Sciatic nerve (tissue), 2 donors: ENCODE measurements at places on chromosomes 16 and 17.

GRCh38 chr16:88317613-88317965 is 65.2 kb upstream of the ZNF469 start:
- DNase-seq: no peak

- DNase-seq: no peak
Measured at GRCh38 chr17:41972571-41973407, 6.2 kb downstream of the CNP start.

GRCh38 chr17:72962106-72962505 is 130.4 kb downstream of the SLC39A11 start:
- DNase-seq: no peak

GRCh38 chr16:83912519-83913244 is 13.8 kb downstream of the MLYCD start:
- no peak for DNase-seq

- DNase-seq: no peak
Measured at GRCh38 chr17:62658136-62658920, 30.9 kb downstream of the MRC2 start.

DNA sequence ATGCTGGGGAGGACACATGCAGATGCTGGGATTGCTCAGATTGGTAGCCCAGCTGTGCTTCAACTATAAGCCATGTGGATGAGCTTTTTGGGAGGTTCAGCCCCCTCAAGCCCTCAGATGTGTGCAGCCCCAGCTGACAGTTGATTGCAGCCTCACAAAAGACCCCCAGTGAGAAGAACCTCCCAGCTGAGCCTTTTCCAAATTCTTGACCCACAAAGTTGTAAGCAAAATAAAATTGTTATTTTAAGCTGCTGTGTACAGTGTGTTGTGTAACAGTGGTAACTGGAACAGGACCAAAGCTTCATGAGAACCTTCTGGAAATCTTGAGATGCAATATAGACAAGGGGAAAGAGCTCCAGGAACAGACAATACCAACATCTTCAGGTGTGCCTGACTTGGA is 156.8 kb upstream of the IRX3 start:
- DNase-seq: no peak

DNA sequence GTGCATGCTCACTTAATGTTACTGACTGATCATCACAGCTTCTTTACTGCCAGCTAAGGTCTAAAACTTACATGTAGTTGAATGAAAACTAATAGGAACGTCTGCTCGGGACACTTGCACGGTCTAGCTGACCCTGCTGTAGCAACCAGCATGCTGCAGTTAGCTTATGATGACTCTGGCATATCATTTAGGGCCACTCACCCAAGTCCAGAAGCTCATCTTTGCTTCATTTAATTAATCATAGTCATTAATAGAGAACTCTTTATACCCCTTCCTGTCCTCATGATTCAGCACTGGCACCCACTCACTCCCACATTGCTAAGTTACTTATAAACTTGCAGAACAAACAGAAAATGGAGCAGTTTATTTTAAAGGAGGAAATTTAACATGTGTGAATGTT is 136.3 kb downstream of the NLK start:
- no peak for DNase-seq

GRCh38 chr16:66847533-66848067 is 3.4 kb downstream of the CA7 start:
- DNase-seq: no peak

DNA sequence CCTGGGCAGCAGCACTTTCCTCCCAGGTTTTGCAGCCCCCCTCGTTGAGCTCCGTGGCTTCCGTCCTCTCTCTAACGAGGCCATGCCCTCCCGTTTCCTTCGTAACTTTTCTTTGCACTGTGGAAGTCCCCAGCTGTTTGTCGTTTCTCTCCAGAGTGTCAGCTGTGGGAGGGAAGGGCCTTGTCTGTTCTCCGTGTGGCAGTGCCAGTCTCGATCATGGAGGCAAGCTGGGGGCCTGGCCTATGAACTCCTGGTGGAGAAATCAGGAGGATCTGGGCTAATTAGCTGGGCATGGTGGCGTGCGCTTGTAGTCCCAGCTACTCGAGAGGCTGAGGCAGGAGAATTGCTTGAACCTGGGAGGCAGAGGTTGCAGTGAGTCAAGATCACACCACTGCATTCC is 28.3 kb downstream of the TBCD start:
- no peak for DNase-seq

DNA sequence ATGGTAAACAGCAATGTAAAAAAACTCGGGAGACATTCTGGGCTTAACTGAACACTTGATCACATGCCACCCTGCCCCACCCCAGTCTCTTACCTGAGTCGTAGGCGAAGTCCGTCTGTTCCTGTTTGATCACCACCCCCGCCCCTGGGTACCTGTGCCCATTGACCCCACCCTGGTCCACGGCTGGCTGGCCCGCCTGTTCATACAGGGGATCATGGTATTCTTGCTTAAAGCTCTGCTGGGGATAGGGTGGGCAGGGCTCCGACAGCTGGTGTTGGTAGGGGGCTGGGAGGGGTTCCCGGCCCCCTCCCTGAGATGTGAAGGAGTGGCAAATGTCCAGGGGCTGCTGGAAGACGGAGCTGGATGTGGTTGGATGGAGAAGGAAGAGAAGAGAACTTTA is 13.6 kb downstream of the ETV4 start:
- no peak for DNase-seq

DNA sequence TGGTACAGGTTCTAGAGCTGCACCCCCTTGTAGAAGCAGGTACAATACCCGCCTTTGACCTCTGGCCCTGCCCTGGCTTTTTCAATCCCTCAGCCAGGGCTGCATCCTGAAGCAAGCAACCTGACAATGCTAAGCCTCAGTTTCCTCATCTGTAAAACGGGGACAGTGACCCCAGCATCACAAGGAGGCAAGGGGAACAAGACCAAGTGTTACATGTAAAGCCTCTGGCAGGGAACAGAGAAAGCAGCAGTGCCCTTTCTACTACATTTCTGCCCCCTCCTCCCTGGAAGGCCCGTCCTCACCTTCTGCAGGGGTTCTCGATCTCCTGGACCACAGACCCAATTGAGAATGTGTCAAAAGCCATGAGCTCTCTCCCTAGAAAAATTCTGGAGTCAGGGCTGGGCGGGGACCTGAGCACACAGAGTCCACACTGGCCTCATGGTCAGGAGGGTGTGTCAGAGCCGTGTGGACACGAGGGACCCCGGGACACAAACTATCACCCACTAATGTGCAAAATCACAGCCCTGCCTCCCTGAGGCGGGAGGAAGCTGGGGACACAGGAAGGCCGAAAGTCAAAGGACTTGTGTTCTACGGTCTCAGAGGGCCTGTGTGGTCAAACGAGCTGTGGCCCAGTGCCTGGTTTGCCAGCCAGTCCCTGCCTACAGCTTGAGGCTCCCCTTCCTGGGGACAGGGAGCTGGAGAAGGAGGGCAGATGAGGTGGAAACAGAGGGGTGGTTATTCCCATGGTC is 27.5 kb downstream of the LRRC75A start:
- DNase-seq: no peak

GRCh38 chr17:81667754-81668153 is 1.2 kb downstream of the CCDC137 start:
- no peak for DNase-seq

GRCh38 chr17:74922694-74923537 is at the start of gene USH1G:
Gene USH1G (minus strand): TSS chr17:74923255. CDS start chr17:74923073, 182 bp downstream.
- DNase-seq: no peak

DNA sequence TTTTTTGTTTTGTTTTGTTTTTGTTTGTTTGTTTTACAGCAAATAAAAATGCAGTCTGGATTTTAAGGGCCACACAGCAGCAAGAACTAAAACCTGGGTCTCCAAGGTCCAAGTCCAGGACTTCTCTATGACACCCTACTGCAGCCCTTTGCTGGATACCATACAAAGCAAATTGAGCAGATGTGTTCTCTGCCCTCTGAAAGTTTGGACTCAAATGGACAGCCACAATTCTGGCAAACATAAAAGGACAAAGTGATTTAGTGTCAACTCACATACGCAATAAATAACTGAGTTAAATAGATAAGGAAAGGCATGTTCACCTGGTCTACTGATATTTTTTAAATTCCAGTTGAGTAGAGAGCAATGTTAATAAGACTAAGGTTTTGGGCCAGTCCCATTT is 7.7 kb upstream of the ZNF652 start:
- DNase-seq: no peak

- no peak for DNase-seq
Measured at GRCh38 chr17:41653892-41654677, 29.7 kb upstream of the KRT17 start.

DNA sequence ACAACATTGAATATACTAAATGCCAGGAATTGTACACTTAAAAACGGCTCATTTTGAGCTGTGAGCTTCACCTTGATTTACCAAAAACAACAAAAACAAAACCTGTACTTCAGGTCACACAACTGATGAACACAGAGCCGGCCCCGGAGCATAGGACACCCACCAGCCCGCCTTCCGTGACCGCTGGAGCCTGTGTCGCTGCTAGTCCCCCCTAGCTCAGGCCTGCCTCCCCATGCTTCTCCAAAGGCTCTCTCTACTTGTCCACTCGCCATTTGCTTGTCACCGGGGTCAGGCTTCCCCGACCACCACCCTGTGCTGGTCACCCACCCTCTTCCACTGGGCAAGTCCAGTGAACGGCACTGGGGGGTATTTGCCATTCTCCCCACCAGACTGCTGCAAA is 113.8 kb upstream of the TNRC6C start:
- DNase-seq: peak; percentile 47

DNA sequence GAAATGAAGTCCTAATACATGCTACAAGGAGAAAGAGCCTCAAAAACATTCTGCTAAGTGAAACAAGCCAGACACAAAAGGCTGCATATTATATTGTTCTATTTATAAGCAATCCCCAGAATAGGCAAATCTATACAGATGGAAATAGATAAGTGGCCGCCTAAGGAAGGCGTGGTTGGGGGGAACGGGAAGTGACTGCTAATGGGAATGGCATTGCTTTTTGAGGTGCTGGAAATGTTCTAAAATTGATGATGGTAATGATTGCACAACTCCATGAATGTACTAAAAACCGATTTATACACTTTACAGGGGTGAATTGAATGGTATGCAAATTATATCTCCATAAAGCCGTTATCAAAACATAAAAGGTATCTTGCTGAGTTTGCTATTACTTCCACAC is 67.7 kb downstream of the GAS7 start:
- DNase-seq: no peak

- DNase-seq: no peak
Measured at GRCh38 chr16:58243528-58244004, 45.7 kb upstream of the CSNK2A2 start.

DNA sequence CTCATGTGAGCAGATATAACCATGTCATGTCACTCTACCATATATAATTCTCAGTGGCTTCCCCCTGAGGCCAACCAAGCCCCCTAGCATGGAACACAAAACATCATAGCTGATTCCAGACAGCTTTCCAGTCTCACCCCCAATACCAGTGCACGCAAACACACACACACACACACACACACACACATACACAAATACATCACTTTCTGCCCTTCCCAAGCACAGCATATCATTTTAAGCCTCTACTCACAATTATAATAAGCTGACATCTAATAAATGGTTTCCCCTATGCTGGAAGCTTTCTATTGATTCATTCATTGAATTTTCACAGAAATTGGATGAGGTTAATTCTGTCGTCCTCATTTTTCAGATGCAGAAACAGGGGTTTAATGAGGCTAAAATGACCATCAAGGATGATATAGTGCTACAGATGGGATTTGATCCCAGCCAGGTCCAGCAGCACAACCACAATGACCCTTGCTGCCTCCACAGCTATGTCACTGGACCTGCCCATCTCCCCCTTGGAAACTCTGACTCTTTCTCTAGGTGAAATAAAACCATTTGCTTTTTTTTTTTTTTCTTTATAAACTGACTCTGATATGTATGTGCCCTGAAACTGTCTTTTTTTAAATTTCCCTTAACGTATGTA is 131.1 kb downstream of the TMEM114 start:
- no peak for DNase-seq

DNA sequence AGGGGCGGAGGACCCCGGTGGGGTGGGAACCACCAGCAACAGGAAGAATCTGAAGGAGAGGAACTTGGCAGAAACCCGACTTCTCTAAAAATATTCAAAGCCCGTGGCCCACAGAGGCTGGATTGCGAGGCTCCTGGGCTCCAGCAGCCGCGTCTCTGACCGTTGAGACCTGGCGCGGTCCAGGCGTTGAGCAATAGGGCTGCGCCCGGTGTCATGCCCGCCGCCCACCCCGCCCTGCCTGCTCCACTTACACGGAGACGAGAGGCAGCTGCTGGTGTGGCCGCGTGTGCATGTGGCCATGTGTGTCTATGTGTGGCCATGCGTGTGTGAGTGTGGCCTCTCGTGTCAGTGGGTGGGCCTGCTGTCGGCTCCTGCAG is 83.6 kb downstream of the IRF8 start:
- peak; percentile 69 for DNase-seq

DNA sequence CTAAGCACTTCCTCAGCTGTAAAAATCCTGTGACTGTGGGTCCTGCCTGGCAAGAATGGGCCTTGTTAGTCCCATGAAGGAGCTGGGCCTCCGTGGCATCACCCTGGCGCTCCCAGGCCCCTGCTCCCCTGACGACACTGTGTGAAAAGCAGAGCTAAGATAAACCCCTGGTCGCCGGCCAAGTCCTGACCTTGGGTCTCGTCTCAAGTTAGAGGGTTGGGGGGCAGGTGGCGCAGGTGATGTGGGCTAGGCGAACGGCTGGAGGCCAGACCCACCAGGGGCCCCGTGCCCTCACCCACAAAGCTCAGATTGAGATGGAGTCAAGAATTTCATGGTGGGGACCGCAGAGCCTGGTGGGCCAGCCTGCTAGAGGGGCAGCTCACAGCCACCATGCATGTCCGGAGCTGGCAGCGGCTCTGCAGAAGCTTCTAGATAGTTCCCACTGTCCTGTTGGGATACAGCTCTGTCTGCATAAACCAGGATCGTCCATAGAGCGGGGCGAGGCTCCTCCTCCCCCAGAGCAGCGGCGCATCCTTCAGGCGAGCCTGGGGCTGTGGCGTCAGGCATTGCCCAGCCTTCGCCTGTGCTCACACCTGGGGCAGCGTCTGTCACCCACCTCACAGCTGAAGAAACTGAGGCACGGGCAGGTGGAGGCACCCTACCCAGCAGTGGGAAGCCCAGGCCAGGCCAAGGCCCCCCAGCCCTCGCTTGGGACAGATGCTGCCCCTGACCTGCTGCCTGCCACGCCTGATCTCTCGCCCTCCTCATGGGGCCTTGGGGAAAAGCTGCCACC is 12.0 kb downstream of the CYBC1 start:
- DNase-seq: no peak
